ENCODE measurements at places on chromosomes 7 and 10.

GRCh38 chr7:117791877-117792780 is 81.1 kb downstream of the CTTNBP2 start:
- DNase-seq = no peak

GRCh38 chr10:55065185-55065584 is 264.2 kb upstream of the PCDH15 start:
- DNase-seq = no peak

DNA sequence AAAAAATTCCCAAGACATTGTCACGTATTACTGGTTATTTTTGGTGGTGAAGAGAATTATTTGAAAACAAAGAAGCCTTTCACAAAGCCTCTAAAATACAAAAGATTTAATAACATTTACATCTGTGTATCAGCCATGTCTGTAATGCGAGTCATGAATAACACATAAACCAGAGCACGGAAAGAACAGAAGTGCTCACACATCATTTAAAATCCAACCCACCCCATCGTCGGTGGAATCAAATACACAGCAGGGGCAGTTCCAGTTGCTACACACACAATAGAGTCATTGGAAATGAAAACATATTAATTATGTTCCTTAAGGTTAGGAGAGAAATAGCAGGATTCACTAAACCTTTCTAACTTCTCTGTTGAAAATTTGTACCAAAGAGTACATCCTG is 1097.3 kb downstream of the KCNMA1 start:
- DNase-seq = no peak

DNA sequence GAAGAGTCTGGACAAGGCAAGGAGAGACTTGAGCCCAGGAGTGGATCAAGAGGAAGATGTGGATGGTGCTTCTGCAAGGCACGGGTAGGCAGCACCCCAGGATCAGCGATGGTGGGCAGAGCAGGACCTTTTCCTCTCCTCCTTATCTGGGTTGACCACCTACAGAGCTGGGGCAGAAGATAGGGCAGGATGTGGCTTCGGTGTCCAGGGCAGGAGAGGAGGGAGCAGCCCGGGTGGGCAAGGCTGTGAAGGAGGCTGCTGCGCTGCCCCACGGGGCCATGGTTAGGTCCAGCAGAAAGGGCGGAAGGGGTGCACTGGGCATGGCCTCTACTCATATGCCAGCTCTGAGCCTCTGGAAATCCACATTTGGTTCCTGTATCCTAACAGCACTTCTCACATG is 20.0 kb upstream of the PARP12 start:
- no peak for DNase-seq

GRCh38 chr10:103493362-103493915 is at the start of gene NEURL1:
TSS of gene NEURL1 (plus strand) at chr10:103493705. CDS start at chr10:103494388, 683 bp downstream.
- DNase-seq = no peak

- no peak for DNase-seq
Observed at GRCh38 chr10:109881769-109882057, 41.6 kb downstream of the XPNPEP1 start.

DNA sequence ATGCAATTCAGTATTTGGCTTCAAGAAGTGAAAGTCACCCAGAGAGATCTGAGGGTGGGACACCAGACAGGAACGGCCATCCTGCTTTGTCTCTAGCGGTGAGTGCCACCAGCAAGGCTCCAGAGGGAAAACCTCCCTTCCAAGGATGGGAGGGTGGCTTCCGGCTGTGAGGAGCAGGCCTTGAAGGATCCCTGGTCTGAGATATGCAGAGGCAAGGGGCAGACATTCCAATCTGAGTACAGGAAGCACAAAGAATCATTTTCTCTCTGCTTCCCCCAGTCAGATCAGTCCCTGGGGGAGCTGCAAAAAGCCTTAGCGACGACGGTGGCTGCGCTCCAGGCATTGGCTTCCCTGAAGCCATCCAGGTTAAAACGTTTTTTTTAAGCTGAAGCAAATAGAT is 167.4 kb downstream of the TEX36 start:
- no peak for DNase-seq

- DNase-seq = no peak
Observed at GRCh38 chr7:115558161-115558560, 472.4 kb downstream of the TFEC start.

DNA sequence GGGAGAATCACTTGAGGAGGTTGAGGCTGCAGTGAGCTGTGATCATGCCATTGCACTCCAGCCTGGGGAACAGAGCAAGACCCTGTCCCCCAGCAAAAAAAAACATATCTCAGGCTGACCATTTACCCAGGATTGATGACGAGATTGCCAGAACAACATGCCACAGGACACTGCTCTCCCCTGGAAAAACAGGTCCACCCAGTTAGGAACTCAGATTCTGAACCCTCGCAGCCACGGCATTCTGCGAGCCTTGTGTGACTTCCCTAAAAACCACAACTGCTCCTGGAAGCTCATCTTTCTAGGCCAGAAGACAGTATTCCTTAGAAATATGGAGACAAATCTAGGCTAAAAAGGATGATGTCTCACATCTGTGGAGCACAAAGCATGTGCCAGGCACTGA is 42.1 kb upstream of the SH2B2 start:
- DNase-seq = no peak

GRCh38 chr10:114753126-114753525 is 68.5 kb upstream of the FHIP2A start:
- DNase-seq = no peak

- DNase-seq = no peak
Observed at GRCh38 chr7:7884855-7885254, 83.7 kb upstream of the GLCCI1 start.

DNA sequence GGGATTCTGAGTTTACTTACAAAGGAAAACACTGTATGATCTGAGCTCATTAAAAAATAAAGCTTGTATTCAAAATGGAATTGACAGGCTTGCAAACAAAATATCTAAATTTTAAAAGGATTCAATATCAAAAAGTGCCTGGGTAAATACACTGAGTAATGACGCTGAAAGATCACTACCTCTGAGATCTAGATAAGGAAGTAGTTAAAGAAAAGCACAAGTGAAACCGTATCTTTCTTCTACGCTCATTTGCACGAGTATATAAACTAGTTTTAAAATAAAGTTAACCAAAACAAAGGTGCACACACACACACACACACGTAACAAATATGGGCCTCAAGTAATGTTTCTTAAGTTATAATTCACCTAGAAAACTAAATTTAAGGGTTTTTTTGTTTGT is 93.4 kb downstream of the SNX13 start:
- DNase-seq = no peak

DNA sequence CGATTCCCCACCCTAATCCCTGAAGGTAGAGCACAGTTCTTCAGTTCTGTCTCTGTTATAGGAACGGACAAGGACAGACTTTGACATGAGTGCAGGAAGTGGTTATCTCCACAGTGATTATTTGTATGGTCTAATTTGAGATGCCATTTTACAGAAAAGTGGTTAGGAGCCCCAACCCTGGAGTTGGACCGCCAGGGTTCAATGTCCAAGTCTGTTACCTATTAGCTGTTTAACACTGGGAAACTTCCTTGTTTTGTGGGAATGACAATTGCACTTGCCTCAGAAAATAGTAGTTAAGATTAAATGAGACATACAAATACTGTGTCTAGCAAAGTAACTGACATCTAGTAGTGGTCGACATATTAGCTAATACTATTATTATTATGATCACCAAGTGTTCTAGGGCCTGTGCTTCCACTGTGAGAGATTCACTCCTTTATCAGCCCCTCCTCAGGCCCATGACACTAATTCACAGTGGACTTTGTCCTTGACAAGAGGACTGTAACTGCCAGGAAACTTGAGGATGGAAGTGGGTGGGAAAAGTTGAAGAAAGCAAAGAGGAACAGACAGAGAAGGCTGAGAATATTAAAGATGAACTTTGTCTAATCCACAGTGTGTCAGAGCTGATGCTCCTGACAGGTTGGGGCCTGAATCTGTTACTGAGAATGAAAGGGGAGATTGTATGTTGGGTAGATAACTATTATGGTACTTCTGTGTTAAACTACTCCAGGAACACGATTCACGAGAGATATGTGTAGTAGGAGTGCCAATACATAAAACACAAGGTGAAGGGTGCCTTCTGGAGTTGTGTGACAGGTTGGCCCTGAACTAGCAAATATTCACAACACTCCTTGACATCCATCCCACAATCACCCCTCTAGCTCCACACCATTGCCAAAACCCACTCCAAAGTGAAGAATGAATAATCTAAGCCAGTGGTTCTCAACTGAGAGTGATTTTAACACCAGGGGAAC is 66.4 kb downstream of the TAC1 start:
- no peak for DNase-seq

DNA sequence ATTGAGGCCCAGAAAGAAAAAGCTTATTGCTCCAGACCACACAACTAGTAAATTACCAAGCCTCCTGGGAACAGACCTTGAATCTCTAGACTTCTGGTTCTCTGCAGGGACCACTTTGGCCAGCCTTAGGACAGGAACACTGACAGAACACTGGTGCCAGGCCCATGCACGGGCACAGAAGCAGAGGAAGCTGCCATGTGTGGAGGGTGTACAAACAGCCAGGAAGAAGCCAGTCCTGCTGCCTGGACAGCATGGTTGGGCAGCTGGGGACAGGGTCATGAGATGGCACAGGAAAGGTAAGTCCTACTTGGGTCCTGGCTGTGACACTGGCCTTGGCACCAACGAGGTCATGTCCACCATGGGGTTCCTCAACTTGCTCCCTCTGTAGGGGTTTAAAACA is 19.2 kb downstream of the MMRN2 start:
- no peak for DNase-seq

GRCh38 chr10:79172881-79173280 is 104.1 kb downstream of the ZMIZ1 start:
- DNase-seq = no peak

DNA sequence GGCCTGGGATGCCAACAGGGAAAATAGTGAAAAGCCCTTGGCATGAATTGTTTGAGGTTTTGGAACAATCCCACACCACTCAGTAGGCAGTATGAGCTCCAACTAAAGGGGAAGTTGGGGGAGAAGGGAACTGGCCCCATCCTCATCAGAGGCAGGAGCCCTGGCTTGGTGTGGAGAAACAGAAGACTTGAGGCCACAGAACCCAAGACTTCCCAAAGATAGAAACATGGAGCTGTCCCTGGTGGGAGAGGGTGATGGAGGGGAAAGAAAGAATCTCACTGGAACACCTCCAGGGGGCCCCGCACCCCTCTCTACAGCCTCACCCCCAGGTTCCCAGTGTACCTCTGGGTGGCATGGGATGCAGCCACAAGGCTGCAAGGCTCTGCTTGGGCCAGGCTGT is 85.7 kb downstream of the VSTM4 start:
- no peak for DNase-seq
